Hematopoietic multipotent progenitor cell (in vitro differentiated cells): ENCODE measurements at places on chromosomes 6 and 20. TPM values are rescaled to one million over a fixed set of nuclear protein-coding genes. Genes with fewer than 3 reads are reported as not detected.

GRCh38 chr6:97586344-97586743 is 303.3 kb upstream of the MMS22L start:
- no peak for DNase-seq

DNA sequence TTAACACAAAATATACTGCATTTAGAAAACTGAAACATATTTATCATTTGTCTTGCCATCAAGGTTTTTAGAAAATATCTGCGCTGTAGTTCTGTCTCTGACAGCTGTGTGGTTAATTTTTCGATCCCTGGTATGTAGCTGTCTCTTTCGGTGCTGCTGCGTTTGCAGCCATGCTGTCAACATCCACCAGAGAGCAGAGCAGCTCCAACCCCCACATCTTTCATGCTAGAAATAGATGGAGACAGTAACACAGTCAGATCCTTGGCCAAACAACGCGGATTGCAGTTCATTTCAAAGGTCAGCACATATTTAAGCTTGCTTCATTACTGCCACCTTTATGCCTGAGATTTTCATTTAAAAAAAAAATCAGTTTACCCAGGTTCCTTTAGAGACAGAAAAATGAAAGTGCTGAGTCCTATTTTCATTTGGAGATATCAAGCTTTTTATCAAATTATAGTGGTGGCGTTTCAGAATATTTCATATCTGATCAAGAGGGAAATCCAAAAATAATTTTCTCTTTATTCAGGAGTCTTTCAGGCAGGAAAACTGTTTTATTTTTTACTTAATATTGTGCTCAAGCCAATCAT is 157.7 kb upstream of the MMS22L start:
- DNase-seq: peak; percentile 2

- DNase-seq: no peak
Observed at GRCh38 chr20:37235065-37235464, 26.5 kb downstream of the GHRH start.

The LY6G6F gene
- 0.54 TPM for total RNA-seq

GRCh38 chr6:24838081-24838480 is 39.4 kb upstream of the ARMH2 start:
- no peak for DNase-seq

DNA sequence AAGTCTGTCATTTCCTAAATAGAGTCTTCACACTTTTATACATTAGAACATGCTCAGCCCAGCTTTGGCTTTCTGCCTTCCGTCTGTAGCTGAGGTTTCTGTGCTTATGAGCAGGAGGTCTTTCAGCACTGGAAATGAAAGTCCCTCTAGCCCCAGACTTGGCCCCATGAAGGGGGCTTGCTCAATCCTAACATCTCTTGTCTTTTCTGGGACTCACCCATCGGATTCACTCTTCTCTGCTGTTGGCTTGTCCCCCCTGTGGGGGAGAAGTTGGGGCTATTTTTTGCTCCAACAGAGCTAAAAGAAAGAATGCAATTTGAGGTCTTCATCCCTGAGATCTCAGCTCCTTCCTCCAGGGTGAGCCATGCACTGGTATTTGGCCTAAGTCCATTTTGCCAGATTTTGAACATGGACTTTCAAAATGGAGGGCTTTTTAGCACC is 177.7 kb downstream of the MRPL14 start:
- no peak for DNase-seq

DNA sequence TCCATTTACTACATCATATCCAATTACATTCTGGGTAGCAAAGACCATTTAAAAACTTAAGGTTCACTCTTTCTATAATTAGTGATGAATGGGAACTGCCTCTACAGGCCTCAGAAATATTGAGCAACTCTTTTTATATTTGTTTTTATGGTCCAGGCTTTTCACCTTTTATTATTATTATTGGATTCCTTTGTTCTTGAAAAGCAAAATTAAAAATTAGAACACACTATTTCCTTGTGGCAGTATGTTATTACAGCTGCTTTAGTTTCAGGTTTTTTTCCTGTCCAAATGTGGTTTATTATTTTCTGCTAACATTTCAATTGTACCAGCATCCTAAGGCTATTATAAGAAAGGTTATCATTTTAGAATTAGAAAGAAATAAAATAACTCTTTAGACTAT is 150.1 kb downstream of the FARS2 start:
- no peak for DNase-seq

The SYS1 gene
- 31.2 TPM for total RNA-seq

DNA sequence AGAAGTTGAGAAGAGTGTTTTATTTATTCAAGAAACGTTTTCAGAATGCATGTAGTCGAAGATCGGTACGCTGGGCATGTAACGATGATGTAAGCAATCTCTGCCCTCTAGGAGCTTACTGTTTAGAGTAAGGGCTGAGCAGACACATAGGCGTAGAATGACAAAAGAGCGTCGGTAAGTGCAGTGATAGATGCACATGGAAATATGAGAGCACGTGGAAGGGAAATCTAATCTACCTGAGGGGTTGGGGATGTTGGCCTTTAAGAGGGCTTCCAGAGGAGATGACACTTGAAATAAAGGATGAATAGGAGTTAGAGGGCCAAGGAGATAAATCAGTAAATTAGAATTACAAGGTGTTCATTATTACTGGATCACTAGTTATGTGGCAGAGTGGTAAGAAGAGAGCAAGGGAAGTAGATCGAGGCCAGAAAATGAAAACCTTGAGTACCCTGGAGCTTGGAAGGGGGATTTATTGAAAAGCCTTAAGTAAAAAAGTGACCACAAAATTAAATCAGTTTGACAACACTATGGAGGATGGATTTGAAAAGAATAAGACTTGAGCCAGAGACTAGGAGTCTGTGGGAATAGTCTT is 782 bp downstream of the TRMT11 start:
- DNase-seq: no peak

- DNase-seq: no peak
Observed at GRCh38 chr6:116877743-116878142, 701 bp downstream of the RFX6 start.

The DCDC2 gene
- total RNA-seq: under 0.01 TPM

The SLPI gene
- not detected for total RNA-seq

- no peak for DNase-seq
Observed at GRCh38 chr6:4291453-4292403, 156.4 kb upstream of the ECI2 start.

The DLK2 gene
- 0.27 TPM for total RNA-seq

GRCh38 chr20:14331646-14332045 is 5.8 kb downstream of the FLRT3 start:
- no peak for DNase-seq

The TREML2 gene
- 8.1 TPM for total RNA-seq

DNA sequence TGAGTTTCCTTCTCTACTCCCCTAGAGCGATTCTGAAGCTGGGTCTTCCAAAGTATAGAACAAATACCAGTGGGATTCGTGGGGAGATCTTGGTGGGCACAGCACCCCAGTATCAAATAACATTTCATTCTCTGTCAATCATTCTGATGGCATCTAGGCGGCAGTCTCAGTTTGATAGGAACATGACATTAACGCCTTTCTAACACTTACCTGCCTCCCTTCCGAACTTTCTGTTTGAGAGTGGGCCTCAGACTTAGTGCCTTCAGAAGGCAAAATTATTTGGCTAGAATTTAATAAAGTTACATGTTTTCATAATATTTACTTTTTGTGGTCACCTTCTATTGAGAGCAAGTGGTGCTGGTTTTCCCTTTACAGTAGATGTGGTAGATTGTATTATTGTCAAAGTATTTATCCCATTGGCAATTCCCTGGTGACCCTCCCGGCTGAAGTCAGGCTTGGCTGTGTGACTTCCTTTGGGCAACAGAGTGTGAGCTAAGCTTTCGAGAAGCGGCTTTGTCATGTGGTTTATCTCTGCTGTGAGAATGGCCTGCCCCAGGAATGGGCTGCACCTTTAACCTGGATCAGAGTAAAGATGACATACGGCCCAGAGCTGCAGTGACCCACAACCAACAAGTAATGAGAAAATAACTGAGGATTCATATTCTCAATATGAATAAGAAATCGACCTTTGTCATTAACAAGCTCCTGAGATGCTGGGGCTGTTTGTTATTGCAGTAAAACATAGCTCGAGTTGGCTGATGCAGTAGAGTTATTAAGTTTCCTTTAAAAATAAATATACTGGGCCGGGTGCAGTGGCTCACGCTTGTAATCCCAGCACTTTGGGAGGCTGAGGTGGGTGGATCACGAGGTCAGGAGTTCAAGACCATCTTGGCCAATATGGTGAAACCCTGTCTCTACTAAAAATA is 45.2 kb upstream of the PTPN1 start:
- no peak for DNase-seq

The ZNF311 gene
- 0.27 TPM for total RNA-seq

DNA sequence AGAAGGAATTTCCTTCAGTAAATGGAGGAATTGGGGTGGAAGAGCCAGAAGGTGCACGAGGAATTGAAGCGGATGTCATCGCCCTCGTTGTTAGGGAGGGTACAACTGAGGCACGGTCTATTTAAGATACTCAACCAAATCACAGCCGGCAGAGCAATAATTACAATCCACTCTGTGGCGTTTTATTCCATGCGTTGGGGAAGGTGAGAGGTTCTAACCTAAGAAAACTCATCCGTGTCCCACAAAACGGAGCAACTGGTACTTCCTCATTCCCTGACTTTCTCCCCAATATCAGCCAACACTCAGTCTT is 802 bp upstream of the RRBP1 start:
- no peak for DNase-seq

DNA sequence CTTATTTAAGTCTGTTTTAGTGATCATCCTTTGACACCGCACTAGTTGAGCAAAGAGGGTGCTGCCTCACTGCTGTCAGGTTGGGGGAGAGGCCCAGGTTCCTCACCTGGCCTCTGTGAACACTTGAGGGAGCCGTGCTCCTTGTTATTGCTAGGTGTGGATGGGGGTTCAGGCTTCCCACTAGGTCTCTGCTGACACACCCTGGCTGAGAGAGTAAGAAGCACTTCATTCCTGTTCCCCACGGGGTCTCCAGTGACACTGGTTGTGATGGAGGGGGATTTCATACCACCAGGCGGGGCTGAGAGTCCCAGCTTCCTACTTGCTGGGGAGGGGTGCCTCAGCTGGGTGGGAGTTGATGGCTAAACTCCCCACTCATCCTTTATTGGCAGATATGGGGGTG is 11.1 kb upstream of the NOTCH4 start:
- no peak for DNase-seq

DNA sequence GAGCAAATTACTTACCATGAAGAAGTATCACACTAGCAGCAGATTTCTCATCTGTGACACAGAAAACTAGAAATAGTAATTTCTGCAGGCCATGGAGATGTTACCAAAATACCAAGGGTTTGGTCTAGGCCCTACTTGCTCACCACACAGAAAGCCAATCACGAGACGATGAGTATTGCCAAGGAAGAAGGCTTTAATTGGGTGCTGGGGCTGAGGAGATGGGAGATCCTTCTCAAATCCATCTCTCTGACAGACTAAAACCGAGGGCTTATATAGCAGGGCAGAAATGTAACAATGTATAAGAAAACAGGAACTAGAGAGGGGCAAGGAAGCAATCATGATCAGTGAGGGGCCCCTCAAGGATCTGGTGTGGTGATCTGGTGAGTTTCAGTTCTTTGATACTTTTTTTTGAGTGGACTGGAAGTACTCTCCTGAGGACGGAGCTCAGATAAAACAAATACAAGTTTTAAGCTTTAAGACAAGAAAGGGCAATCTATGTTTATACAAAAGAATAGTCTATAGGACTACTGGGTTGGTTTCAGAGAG is 40.9 kb downstream of the RNF182 start:
- DNase-seq: no peak

- no peak for DNase-seq
Observed at GRCh38 chr6:107458672-107459282, 587 bp downstream of the PDSS2 start.

GRCh38 chr6:94645191-94645590 is 932.1 kb upstream of the MANEA start:
- DNase-seq: no peak

- DNase-seq: peak; percentile 47
Observed at GRCh38 chr20:50663095-50663821, 28.1 kb downstream of the RIPOR3 start.

The GLYATL3 gene
- total RNA-seq: not detected

DNA sequence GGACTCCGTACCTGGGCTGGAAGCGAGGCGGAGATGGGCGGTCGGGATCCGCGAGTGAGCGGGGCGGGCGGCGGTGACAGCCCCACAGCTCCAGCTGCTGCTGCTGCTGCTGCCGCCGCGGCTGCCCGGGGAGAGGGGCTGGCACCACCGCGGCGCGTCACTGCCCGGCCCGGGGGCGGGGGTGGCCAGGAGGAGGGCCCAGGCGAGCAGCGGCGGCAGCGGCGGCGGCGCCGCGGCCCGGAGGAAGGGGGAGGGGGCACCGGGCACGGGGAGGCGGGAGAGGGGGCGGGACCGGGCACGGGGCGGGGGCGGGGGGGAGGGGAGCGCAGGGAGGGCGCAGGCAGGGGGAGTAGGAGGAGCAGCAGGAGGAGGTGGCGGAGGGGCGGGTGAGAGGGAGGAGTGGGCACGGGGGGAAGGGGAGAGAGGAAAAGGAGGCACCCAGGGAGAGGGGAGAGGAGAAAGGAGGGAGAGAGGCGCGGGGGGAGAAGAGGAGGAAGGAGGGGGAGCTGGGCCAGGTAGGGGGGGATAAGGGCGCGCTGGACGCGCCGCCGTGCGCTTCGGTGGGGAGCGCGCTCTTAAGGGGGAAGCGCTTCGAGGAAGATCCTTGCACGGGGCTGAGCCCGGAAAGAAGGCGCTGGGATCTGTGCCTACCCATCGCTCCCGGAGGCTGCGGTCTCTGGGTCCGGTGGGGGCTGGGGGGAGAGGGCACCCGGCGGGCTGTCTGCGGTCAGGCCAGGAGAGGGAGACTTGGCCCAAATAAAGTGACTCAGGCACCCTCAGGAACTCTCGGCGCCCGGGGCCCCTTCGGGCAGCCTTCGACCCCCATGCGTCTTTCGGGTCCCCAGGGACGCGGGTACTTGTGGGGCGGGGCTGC is 101.5 kb downstream of the NOL4L start:
- peak; percentile 32 for DNase-seq

The PDE10A gene
- total RNA-seq: under 0.01 TPM

- DNase-seq: no peak
Observed at GRCh38 chr6:148364056-148364824, 21.6 kb downstream of the SASH1 start.

- no peak for DNase-seq
Observed at GRCh38 chr6:34757687-34758274, 476 bp downstream of the SNRPC start.

GRCh38 chr6:156427345-156427744 is 349.8 kb upstream of the ARID1B start:
- no peak for DNase-seq

GRCh38 chr6:113271437-113271836 is 585.7 kb upstream of the MARCKS start:
- no peak for DNase-seq

DNA sequence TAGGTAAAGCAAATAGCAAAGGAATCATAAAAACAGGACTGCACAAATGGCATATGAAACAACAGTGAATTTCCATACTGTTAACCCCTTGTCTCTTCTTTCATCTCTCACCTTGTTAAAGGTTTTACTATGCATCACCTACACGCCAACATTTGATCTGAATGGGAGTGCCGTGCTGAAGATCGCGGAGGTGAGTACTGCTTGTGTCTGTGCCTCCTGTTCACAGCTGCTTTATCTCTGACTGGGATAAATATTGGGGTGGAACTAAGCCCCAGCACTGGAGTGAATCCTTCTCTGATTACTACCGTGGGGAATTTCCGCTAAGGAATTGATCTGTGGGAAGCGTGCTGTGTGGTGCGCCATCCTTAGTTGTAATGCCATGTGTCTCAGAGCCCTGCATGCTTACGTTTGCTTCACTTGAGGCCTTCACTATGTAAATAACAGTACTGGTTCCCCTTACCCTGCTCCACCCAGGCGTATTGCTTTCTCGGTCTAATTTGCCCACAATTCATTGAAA is 11.4 kb upstream of the PBOV1 start:
- no peak for DNase-seq
